Stimulated activated CD4-positive, alpha-beta T cell treated with anti-CD3 and anti-CD28 coated beads, TNF-alpha, amount 100 ng/mL, for 1 hour (primary cell): ENCODE measurements at places on chromosomes 12 and 14.

DNA sequence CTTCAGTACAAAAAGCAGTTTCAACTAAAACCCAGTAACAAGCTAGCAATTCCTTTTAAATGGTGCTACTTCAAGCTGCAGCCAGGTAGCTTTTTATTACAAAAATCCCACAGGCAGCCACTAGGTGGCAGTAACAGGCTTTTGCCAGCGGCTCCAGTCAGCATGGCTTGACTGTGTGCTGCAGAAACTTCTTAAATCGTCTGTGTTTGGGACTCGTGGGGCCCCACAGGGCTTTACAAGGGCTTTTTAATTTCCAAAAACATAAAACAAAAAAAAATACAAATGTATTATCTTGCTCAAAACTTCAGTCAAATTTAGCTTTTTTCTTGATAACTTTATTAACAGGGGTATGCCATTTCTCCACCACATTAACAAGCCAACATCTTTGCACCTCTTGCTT, 3.6 kb upstream of the CLEC4E start:
- DNase-seq = peak; percentile 48

DNA sequence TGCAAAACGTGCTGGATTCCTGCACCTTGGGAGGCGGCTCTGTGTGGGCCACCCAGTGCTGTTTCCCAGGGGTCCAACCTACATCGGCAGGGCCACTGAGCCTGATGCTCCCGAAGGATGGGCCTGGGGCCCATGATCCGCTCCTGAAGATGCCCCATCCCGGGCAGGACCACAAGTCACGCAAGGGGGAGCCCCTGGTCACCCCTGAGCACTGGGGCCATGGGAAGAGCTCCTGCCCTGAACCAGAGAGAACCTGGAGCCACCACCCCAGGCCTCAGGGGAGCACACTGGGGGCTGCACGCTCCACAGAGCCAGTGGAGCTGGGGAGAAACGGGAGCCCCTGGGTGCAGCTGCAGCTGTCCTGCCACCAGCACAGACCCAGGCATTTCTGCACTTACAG, 124.6 kb upstream of the SFSWAP start:
- DNase-seq = no peak

DNA sequence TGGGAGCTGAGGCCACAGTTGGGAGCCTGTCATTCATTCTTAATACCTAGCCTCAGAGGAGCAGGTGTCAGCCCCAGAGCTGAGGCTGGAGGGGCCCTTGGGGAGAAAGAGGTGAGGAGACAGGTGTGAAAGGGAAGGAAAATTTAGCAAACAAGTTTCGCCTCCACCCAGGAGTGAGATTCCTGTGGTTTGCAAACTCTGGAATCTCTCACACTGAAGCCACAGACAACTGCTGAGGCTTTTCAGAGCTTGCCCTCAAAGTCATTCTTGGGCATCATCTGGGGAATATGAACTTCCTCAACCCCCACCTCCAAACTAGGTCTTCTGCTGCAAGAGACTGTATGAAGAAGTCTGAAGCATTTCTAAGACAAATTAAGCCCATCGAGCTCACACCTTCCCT, 589.5 kb upstream of the TBX3 start:
- DNase-seq = no peak

- DNase-seq = no peak
Measured at GRCh38 chr14:64114166-64114565, 180.0 kb downstream of the ESR2 start.

- no peak for DNase-seq
Measured at GRCh38 chr14:56816574-56817391, 6.5 kb upstream of the OTX2 start.

GRCh38 chr12:7242176-7243101, 53.0 kb downstream of the PEX5 start:
- DNase-seq = no peak

GRCh38 chr12:67148265-67148664, 120.9 kb upstream of the CAND1 start:
- no peak for DNase-seq

GRCh38 chr14:81535396-81536164, 1.9 kb upstream of the SEL1L start:
- no peak for DNase-seq
